ENCODE measurements at places on chromosomes 4 and X.

- DNase-seq, result no peak
Observed at GRCh38 chr4:107689912-107690587, 30.0 kb downstream of the PAPSS1 start.

- no peak for DNase-seq
Observed at GRCh38 chr4:51907006-51907669, 64.2 kb downstream of the DCUN1D4 start.

DNA sequence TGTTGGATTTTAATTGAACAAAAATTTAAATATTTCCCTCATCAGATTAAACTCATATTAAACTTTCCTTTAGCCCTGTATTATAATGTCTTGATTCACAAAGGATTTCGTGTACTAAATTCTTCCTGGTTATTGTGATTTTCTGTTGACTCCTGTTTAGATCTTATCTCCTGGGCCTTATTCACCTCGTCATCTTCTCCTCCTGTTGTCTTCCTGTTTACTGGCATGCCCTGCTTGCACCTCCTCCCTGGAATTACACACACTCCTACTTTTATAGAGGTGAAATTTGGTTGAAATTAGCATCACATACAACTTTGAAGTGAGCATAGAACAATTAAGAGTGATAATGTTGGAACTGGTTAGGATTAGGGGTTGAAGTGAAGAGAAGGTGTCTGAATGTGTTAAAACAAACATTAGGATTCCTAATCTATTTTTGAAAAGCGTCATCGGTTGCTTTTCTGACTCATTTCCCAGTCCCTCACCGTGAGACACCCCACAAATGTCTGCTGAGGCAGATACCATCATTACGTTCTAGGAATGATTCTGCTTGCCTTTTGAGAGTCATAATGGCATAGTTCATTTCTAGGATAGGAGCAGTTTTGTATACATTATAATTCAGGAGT is 32.5 kb downstream of the TLL1 start:
- no peak for DNase-seq

DNA sequence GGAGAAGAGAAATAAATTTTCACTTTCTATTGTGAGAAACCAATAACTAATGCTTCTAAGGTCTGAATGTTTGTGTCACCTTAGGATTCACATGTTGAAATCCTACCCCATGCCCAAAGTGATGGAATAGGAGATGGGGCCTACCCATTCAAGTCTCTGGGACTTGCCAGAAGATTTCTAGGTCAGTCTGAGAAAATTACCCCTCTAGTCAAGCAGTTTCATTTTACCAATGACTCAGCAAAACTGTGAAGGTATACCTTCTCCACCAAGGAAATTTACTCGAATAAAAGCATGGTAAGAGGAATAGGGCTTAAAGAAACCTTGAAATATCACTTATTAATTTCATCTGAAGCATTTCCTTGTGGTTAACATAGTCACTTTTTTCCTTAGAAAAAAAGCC is 23.5 kb upstream of the PAPSS1 start:
- DNase-seq, result no peak

GRCh38 chrX:150899191-150899757 is 806 bp upstream of the CD99L2 start:
- no peak for DNase-seq

DNA sequence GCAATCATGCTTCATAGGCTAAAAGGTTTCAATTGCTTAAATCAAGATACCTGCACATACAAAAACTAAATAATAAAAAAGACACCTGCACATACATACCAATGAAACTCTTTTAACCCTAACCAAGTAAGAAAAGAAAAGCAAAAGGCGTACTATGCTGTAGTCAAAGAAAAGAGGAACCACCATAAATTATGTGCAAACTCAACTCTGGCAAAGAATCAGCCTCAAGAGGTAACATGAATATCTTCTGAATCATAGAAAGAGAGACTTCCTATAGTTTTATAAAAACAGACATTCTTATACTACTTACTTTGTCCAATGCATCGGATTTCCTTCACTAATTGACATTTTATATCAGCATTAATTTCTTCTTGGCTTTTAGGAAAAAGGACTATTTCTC is 29.3 kb downstream of the MMGT1 start:
- DNase-seq, result no peak

GRCh38 chr4:81421346-81422218 is 50.1 kb downstream of the RASGEF1B start:
- peak; percentile 12 for DNase-seq

DNA sequence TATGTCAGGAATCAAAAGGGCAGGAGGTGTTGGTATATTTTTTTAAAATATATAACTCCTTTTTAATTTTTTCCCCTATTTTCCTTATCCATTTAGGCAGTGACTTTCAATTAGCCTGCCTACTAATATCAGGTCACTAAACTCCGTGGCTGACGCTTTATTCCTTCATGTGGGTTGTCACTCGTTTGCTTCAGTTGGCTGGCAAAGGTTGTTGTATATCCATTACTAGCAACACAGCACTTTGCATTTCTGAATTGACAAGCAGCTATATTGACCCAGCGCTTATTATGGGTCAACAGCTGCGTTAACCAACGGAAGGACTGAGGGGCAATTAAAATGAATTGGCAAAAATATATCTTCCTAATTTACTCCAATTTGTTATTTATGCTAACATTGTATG is 87.7 kb downstream of the ARX start:
- DNase-seq, result no peak

DNA sequence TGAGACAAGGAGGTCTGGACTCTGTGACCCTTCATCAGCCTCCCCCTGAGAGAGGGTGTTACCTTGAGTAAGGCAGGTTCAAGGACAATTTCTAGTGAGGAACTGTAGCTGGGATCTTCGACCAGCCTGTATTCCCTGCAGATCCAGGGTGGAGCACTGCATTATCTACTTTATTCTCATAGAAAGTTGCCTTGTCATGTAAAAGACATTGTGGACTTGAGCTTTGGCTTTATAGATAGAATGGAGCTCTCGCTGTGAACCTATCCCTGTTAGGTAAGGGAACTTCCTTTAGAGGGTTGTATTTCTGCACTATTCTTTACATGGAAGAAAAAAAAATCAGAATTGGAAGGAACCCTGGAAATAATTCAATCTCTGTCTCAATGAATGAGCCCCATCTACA is 91.4 kb downstream of the MAOA start:
- no peak for DNase-seq

DNA sequence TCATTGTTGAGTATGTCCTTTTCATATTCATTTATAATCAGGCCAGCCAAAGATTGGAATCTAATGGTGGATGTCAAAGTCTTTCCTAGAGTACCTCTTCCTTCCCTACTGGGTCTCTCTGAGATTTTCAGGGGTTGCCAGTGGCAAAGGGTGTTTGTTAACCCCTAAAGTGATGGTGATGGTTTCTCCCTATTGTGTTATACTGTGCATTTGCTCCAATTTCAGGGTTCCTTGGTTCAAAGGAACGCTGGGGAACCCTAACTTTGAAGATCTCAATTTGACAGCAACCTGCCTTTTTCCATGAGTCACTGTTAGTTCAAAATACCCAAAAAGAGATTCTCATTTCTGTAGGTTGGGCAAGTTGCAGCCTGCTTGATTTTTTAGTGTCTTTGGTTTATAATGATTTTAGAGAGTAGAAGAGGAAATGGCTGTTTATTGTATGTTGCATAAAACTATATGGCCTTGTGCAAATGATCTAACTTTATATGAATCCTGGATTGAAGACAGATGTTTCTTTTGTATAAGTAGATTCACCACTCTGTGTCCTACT is 23.0 kb downstream of the GAB1 start:
- DNase-seq, result no peak

DNA sequence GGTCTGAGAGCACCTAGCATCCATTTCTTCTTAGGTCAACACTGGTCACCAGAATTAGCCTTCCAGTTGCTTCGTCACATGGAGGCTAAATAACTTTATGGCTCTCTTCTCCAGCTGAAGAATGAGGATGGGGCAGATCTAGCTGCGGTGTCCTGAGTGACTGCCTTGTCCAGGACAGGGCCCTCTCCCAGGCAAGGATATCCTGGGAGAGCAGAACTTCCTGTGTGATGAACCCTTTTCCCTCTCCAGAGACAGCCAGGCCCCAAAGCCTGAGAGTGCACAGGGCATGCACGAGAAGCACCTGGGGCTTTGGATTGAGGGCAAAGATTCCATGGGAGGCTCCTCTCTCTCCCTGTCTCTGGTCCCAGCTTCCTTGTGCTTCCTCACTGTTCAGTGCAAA is 108.2 kb upstream of the MAMLD1 start:
- DNase-seq, result no peak

- peak; percentile 54 for DNase-seq
Observed at GRCh38 chrX:16436348-16437188, 213.4 kb upstream of the S100G start.

GRCh38 chr4:56649445-56650261 is 31.4 kb downstream of the HOPX start:
- DNase-seq, result no peak
